ENCODE measurements at places on chromosomes 4 and X.

- H3K27me3 ChIP-seq, result no peaks in the 10 kb centered on the region
- DNase-seq, result no peak
- no peaks in the 10 kb centered on the region for H3K4me1 ChIP-seq
- H3K36me3 ChIP-seq, result no peaks in the 10 kb centered on the region
- H3K27ac ChIP-seq, result no peak overlapping the region
These were observed 867.3 kb downstream of the PCDH18 start for GRCh38 chr4:136664988-136665387.

GRCh38 chr4:23382879-23383278 lies 507.0 kb downstream of the PPARGC1A start:
- DNase-seq, result no peak
- H3K27ac ChIP-seq, result no peak overlapping the region
- H3K27me3 ChIP-seq, result no peaks in the 10 kb centered on the region
- no peaks in the 10 kb centered on the region for H3K4me1 ChIP-seq

- no peak for DNase-seq
- H3K27me3 ChIP-seq, result no peaks in the 10 kb centered on the region
- no peak overlapping the region for H3K27ac ChIP-seq
- no peaks in the 10 kb centered on the region for H3K36me3 ChIP-seq
- H3K4me3 ChIP-seq, result no peak overlapping the region
These were observed 154.6 kb downstream of the GUCY2F start for GRCh38 chrX:109327251-109327650.

- DNase-seq, result no peak
- peaks cover 11% of the 10 kb centered on the region for H3K4me1 ChIP-seq
- peak overlapping the region; percentile 1 for H3K4me3 ChIP-seq
- H3K27ac ChIP-seq, result peak overlapping the region; percentile 55
These were observed 22.2 kb downstream of the GUCY1A1 start for GRCh38 chr4:155688860-155689259.

DNA sequence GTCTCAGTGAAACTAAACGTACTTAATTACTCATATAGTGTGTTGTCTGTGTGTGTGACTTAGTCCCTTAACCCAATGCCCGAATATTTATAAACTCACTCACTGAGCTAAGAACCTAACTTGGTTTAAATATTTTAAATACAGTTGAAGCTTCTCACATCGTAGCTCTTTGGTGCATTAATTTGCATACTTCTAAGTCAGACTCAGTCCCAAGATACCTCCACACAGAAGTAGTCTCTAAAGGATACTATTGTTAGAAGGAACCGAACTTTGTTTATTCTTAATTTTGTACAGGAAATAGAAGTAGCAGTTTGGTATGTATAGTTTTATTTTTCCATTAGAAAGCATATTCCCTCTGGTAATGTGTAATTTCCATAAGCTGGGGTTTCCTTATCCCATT lies 54.0 kb upstream of the NKAP start:
- H3K36me3 ChIP-seq, result no peaks in the 10 kb centered on the region
- H3K27me3 ChIP-seq, result peaks cover 65% of the 10 kb centered on the region
- H3K4me1 ChIP-seq, result peaks cover 13% of the 10 kb centered on the region
- no peak overlapping the region for H3K27ac ChIP-seq
- H3K4me3 ChIP-seq, result no peak overlapping the region

GRCh38 chr4:40144716-40145115 lies 52.1 kb upstream of the RHOH start:
- no peak overlapping the region for H3K27ac ChIP-seq
- no peaks in the 10 kb centered on the region for H3K4me1 ChIP-seq
- no peak for DNase-seq
- no peak overlapping the region for H3K4me3 ChIP-seq
- no peaks in the 10 kb centered on the region for H3K27me3 ChIP-seq

GRCh38 chr4:68907788-68908700 lies 43.6 kb downstream of the UGT2A3 start:
- no peaks in the 10 kb centered on the region for H3K36me3 ChIP-seq
- no peak for DNase-seq
- H3K27me3 ChIP-seq, result no peaks in the 10 kb centered on the region
- H3K27ac ChIP-seq, result no peak overlapping the region

- H3K27me3 ChIP-seq, result no peaks in the 10 kb centered on the region
- DNase-seq, result peak; percentile 44
- H3K36me3 ChIP-seq, result no peaks in the 10 kb centered on the region
- H3K4me3 ChIP-seq, result no peak overlapping the region
- H3K27ac ChIP-seq, result peak overlapping the region; percentile 65
These were observed 15.0 kb downstream of the G6PD start for GRCh38 chrX:154531626-154532025.

- H3K36me3 ChIP-seq, result no peaks in the 10 kb centered on the region
- no peak overlapping the region for H3K4me3 ChIP-seq
- H3K27me3 ChIP-seq, result no peaks in the 10 kb centered on the region
These were observed 228.7 kb downstream of the CBR4 start for GRCh38 chr4:168781341-168781740.
